ENCODE measurements at places on chromosomes 4 and X. TPM values are rescaled to one million over a fixed set of nuclear protein-coding genes. Genes with fewer than 3 reads are reported as not detected.

- no peaks in the 10 kb centered on the region for H3K4me1 ChIP-seq
- no peaks in the 10 kb centered on the region for H3K27me3 ChIP-seq
- no peak overlapping the region for H3K27ac ChIP-seq
- H3K4me3 ChIP-seq: no peak overlapping the region
- DNase-seq: no peak
Measured at GRCh38 chrX:30637874-30638815, 15.1 kb upstream of the GK start.

- no peak overlapping the region for H3K27ac ChIP-seq
- no peaks in the 10 kb centered on the region for H3K4me1 ChIP-seq
- no peak overlapping the region for H3K4me3 ChIP-seq
- H3K27me3 ChIP-seq: no peaks in the 10 kb centered on the region
- DNase-seq: no peak
- H3K36me3 ChIP-seq: no peaks in the 10 kb centered on the region
Measured at GRCh38 chr4:6500481-6501140, 28.2 kb upstream of the PPP2R2C start.

DNA sequence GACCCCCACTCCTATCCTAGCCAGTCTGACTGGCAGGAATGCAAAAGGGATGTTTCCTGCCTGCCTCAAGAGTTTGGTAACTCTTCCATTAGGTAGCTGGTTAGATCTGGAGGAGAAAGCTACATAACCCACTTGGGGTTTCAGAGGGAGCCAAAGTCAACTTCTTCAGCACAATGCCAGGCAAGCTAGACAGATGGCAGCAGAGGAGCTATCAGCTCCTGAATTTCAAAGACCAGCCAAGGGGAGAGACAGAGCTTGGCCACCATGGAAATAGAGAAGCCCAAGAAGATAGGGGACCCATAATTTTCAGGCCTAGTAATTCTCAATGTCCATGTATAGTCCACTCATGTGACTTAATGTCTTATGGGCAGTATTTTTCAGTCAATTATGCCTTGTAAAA is 56.4 kb downstream of the PGRMC1 start:
- no peaks in the 10 kb centered on the region for H3K27me3 ChIP-seq
- H3K4me3 ChIP-seq: no peak overlapping the region
- no peak overlapping the region for H3K27ac ChIP-seq
- no peak for DNase-seq
- H3K4me1 ChIP-seq: no peaks in the 10 kb centered on the region

GRCh38 chr4:28226962-28227361 is 1366.3 kb downstream of the STIM2 start:
- no peaks in the 10 kb centered on the region for H3K4me1 ChIP-seq
- no peak overlapping the region for H3K4me3 ChIP-seq
- no peak for DNase-seq
- no peaks in the 10 kb centered on the region for H3K27me3 ChIP-seq

GRCh38 chr4:122170775-122171174 is 18.6 kb downstream of the BLTP1 start:
- H3K4me1 ChIP-seq: no peaks in the 10 kb centered on the region
- no peak for DNase-seq
- H3K4me3 ChIP-seq: no peak overlapping the region

DNA sequence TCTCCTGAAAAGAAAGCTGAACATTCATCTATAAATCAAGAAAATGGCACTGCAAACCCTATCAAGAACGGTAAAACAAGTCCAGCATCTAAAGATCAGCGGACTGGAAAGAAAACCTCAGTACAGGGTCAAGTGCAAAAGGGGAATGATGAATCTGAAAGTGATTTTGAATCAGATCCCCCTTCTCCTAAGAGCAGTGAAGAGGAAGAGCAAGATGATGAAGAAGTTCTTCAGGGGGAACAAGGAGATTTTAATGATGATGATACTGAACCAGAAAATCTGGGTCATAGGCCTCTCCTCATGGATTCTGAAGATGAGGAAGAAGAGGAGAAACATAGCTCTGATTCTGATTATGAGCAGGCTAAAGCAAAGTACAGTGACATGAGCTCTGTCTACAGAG is 28.6 kb downstream of the PAQR3 start:
- no peak overlapping the region for H3K27ac ChIP-seq
- no peak overlapping the region for H3K4me3 ChIP-seq
- DNase-seq: no peak
- H3K4me1 ChIP-seq: no peaks in the 10 kb centered on the region
- no peaks in the 10 kb centered on the region for H3K27me3 ChIP-seq

- no peaks in the 10 kb centered on the region for H3K36me3 ChIP-seq
- H3K27ac ChIP-seq: no peak overlapping the region
- DNase-seq: no peak
- H3K27me3 ChIP-seq: no peaks in the 10 kb centered on the region
- H3K4me1 ChIP-seq: no peaks in the 10 kb centered on the region
- no peak overlapping the region for H3K4me3 ChIP-seq
Measured at GRCh38 chr4:81620442-81620841, 148.7 kb upstream of the RASGEF1B start.

GRCh38 chr4:120877021-120877420 is 45.5 kb downstream of the PRDM5 start:
- no peak overlapping the region for H3K4me3 ChIP-seq
- H3K27me3 ChIP-seq: no peaks in the 10 kb centered on the region
- no peaks in the 10 kb centered on the region for H3K36me3 ChIP-seq
- H3K27ac ChIP-seq: no peak overlapping the region
- H3K4me1 ChIP-seq: no peaks in the 10 kb centered on the region

DNA sequence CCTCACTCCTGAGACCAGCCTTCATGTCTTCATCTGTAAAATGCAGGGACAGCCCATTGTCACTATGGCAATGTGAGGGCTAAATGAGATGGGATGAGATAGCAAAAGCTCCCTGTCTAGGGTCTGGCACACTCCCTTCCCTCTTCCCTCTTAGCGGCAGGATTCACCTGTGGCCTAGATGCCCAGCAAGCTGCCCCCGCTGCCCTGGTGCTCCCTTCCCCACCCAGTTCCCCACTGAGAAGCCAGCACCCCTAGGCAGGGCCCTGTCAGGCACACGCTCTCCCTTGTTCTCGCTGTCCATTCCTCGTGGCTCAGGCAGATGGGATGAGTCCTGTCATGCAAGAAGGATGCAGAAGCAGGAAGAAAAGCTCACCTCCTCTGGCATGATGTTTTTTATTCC is 49.2 kb upstream of the PJA1 start:
- no peak for DNase-seq
- peaks cover 9% of the 10 kb centered on the region for H3K4me1 ChIP-seq
- H3K27ac ChIP-seq: no peak overlapping the region
- no peaks in the 10 kb centered on the region for H3K27me3 ChIP-seq
- H3K36me3 ChIP-seq: no peaks in the 10 kb centered on the region

GRCh38 chr4:61614231-61614630 is 414.1 kb downstream of the ADGRL3 start:
- H3K4me3 ChIP-seq: no peak overlapping the region
- H3K27ac ChIP-seq: no peak overlapping the region
- H3K36me3 ChIP-seq: no peaks in the 10 kb centered on the region
- no peaks in the 10 kb centered on the region for H3K27me3 ChIP-seq
- DNase-seq: no peak
- H3K4me1 ChIP-seq: no peaks in the 10 kb centered on the region

DNA sequence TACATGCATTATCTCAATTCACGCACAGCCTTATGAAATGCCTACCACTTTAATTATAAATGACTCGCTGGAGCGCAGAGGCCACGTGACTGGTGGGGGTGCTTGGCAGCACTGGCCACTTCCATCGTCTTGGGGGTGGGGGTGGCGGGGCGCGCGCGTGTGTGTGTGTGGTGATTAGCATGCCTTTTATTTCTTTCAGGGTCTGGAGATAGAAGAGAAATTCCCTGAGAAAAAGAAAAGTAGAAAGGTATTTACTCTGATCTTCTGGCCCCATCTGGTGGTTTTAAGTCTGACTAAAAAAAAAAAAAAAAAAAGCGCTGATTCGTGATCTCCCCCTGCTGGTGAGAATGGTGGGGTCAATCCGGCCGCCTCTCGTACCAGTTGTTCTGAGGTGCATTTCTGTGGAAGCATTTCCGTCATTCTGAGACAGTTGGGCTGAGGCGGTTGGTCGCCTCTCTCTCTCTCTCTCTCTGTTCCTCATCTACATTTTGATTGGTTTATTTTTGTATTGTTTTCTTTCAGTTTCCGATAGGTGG is at the start of gene CCNB3:
CCNB3 (plus strand) TSS at position 402 of the 536 bp plus-strand sequence. CDS start 80,399 bp downstream, outside the sequence.
- no peaks in the 10 kb centered on the region for H3K36me3 ChIP-seq
- no peaks in the 10 kb centered on the region for H3K4me1 ChIP-seq
- no peaks in the 10 kb centered on the region for H3K27me3 ChIP-seq
- DNase-seq: peak; percentile 81
- peak within 1 kb of the TSS; percentile 31 for H3K4me3 ChIP-seq

GRCh38 chr4:90495211-90495610 is 368.0 kb downstream of the CCSER1 start:
- DNase-seq: no peak
- H3K27me3 ChIP-seq: no peaks in the 10 kb centered on the region
- no peak overlapping the region for H3K4me3 ChIP-seq
- H3K36me3 ChIP-seq: no peaks in the 10 kb centered on the region

DNA sequence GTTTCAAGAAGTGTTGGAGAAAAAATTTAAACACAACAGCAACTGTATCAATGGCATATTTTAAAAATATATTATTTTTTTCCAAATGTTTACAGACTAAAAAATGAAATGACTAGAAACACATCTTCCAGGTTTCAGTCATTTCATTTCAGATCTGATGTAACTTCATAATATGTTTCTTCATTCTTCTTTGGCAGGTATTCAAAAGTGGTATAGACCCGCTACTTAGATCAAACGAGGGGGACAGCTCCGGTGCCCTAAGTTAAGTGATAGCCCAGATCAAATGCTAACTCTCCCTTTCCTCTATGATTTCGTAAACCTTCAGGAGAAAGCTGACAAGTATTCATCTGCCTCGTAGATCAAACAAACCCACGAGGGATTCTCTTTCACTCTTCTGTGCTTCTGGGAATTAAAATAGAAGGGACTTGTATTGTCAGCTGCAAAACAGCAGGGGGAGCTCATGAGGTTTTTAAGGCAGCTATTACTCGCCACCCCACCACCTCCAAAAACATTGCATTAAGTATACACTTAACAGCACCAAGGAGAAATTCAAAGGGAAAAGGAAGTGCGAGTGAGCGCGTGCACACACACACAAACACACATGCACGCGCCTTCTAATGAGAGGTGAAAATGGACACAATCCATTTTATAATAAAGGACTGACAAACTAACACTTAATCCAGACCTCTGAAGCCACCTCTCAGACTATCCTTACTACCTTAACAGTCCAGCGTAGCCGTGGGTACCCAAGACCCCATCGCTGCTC is 21.4 kb downstream of the HELT start:
- no peak overlapping the region for H3K27ac ChIP-seq
- peaks cover 4% of the 10 kb centered on the region for H3K4me1 ChIP-seq
- H3K27me3 ChIP-seq: no peaks in the 10 kb centered on the region

DNA sequence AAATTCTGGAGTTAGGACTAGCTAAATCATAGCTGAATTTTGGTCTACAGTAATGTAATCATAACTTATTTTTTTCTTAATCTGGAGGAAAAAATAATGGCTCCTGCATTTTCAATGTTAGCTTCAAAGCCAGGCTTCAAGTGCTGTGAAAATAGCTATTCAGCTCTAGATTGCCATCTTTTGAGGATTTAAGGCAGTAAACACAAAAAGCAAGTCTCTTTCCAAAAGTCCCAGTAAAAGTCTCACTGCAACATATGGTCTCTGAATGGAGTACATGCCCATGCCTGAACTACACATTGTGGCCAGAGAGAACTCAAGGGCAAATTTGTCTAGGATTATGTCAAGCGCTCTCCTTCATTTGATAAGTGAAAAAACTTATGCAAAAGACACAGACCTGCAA is 720.9 kb downstream of the FSTL5 start:
- H3K4me1 ChIP-seq: no peaks in the 10 kb centered on the region
- H3K27ac ChIP-seq: no peak overlapping the region
- no peak for DNase-seq
- H3K4me3 ChIP-seq: no peak overlapping the region
- H3K27me3 ChIP-seq: no peaks in the 10 kb centered on the region

TCEAL6 gene
- polyA plus RNA-seq: not detected

HS3ST1 gene
- polyA plus RNA-seq: 3.7 TPM
